Stimulated activated CD4-positive, alpha-beta T cell treated with anti-CD3 and anti-CD28 coated beads, TNF-alpha, amount 100 ng/mL, for 24 hours (primary cell): ENCODE measurements at places on chromosomes 6 and 20.

DNA sequence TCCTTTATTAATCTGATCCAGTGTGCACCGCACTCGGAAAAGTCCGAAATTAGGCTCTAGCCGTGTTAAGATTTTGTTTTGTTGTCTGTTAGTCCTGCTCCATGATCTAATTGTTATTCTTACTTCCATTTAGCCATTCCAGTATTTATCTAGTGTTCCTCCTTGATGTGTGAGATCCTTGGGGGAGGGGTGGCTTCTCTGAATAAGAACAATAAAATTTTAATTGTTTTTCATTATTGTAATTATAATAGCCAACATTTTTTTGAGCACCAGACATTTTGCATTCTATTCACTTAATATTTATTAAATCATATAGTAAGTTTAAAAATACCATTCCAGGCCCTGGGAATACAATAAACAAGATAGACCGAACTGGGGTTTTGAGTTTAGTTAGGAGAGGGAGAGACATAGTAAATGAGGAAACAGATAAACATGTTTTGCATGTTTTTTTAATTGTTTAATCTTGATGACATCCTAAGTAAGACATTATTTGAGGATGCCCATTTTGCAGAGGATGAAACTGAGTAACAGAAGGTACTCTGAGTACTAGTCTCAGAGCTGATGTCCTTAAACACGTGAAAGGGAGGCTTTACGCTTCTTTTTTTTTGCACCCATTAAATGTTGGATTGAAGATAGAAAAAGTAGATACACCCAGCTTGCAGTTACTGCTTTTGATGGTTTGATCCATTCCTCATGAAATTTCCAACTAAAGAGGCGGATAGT is 1.2 kb downstream of the CBFA2T2 start:
- DNase-seq: no peak

DNA sequence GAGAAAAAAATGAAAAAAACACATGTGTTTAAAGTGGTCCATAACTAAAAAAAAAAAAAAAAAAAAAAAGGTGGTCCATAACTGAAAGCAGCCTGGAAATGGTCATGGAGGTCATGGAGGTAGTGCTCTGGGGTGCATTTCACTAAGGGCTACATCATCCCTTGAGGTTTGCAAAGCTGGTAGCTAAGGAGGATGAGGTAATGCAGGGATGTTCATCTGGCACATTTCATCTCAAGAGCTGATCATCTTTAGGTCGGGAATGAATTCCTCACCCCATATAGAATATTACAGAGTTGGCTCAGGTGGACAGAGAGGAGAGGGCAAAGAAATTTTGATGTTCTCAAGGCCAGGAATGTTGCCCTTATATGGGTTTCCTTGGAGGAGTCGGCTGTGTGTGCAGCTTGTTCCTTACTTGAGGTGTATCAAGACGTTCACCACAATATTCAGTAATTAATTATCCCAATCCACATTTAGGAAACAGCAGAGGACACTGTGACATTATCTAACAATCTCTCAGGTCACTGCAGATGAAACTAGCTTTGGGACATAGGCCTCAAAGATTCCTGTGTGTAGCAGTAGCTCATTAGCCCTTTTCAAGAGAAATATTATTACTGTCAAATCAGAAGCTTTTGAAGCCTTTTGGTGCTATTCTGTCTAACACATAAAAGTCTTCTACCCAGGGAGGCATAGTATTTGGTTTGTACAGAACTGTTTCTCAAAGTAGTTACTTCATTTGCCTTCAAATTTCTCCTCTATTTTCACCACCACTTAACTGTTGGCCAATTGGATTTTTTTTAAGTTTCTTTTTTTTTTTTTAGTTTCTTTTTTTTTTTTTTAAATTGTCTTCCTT is 46.8 kb downstream of the CYP24A1 start:
- no peak for DNase-seq

DNA sequence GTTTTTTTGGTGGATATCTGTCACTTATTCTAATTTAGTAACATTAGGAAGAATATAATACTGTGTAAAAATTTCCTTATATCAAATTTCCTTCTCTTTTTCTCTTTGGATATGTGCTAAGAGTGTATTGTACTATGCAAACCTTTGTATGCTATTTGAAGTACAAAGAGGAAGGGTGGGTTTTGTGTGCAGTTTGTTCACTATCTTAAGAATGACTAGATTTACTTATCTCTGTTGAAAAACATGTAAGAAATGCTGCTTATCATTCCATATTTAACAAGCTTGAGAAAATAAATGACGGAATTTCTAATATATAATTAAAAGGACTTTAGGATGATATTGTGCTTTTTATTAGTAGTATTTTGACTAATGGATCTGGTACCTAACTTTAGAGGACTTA is 13.1 kb downstream of the CD2AP start:
- no peak for DNase-seq

- no peak for DNase-seq
Observed at GRCh38 chr6:52210227-52210626, 24.1 kb downstream of the IL17A start.

- DNase-seq: peak; percentile 73
Observed at GRCh38 chr20:17895641-17896171, 72.9 kb downstream of the SNX5 start.

GRCh38 chr6:100768816-100769351 is 112.2 kb downstream of the ASCC3 start:
- no peak for DNase-seq

DNA sequence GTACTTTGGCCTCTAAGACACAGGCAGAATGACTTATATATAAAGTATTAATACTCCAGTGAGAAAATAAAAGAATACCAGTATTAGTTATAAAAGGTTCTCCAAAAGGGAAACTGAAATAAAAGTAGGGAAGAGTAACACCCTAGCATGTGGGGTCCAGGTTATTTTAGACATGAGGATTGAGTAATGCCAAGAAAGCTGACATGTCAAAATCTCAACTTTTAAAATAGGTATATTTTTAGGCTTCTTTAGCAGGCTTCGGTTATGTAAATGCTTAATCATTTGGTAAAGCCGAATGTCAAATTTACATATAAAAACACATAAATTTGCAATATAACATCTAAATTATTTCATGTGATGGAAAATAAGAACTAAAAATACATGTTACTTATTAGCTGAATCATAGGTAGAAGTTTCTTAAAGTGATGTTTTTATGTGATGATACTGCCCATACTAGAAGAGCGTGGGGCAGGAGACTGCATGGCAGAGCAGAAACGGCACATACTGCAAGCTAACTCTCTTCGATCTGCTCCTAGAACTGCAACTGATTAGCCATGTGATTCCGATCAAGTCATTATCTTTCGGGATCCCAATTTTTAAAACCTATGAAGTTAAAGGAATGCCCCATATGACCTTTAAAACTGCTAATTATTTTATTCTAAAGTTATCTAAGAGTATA is 129.4 kb upstream of the DST start:
- DNase-seq: no peak

GRCh38 chr6:57283106-57283505 is 34.3 kb upstream of the PRIM2 start:
- no peak for DNase-seq

DNA sequence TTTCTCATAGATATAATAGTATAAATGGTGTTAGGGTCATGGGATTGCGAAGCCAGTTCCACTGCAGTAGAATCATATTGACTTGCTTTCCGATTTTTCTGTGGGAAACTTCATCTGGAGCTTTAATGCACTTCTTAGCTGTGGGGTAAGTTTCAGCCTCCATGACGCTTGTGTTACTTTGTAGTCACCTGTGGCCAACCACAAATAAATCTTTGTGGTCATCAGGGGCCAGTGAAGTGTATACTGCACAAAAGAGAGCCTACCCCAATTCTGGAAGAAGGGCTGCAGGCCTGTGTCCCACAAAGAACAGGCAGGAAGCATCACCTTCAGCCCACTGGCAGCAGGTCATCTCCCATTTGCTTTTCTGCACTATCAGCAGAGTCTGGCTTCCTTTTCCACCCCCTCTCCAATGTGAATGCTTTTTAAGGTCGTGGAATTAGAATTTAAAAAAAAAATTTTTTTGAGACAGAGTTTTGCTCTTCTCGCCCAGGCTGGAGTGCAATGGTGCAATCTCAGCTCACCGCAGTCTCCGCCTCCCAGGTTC is 32.0 kb downstream of the MTHFD1L start:
- DNase-seq: no peak

- DNase-seq: no peak
Observed at GRCh38 chr20:40813708-40814630, 124.9 kb upstream of the MAFB start.

GRCh38 chr20:49838546-49838945 is 25.9 kb downstream of the SLC9A8 start:
- no peak for DNase-seq

- DNase-seq: peak; percentile 47
Observed at GRCh38 chr6:167141667-167142432, 15.9 kb downstream of the GPR31 start.

GRCh38 chr6:2850538-2851113 is 9.0 kb upstream of the SERPINB1 start:
- no peak for DNase-seq

DNA sequence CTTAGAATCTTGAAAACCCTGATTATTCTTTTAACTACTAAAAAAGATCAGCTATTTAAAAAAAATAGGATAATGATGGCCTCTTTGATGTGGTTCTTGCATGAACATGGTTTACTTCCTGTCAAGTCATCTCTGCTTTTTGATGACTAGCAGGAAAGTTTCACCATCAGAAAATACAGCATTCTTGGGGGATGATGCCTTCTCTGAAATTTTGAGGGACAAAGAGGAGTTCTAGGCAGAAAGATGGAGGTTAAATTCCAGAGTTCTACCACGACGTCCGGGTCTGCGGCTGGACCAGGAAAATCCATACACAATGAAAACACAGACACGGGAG is 130.4 kb downstream of the OLIG3 start:
- no peak for DNase-seq

GRCh38 chr20:36035745-36036144 is 67.4 kb downstream of the CNBD2 start:
- no peak for DNase-seq
